ENCODE measurements at places on chromosomes 1 and 21. TPM values are rescaled to one million over a fixed set of nuclear protein-coding genes. Genes with fewer than 3 reads are reported as not detected.

DNA sequence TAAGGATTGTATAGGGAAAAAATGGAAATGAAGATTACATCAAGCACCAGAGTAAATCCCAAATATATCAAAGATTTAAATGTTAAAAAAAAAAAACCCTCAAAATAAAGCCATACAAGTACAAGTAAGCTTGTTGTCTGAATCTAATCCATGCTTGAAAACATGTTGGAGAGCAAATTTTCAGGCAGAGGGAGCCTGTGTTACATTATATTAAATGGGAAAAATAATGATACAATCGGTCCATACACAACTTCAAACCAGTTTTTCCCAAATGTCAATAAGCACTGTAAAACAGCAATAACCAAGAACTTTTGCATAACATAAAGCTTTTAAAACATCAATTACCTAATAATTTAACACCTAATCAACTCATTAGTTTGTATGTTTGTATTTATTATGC lies 949.4 kb upstream of the ADGRL4 start:
- H3K36me3 ChIP-seq = no peaks in the 10 kb centered on the region
- H3K27ac ChIP-seq = no peak overlapping the region
- no peak for DNase-seq
- no peaks in the 10 kb centered on the region for H3K27me3 ChIP-seq
- H3K4me3 ChIP-seq = no peak overlapping the region

- H3K4me1 ChIP-seq = no peaks in the 10 kb centered on the region
- DNase-seq = no peak
- no peaks in the 10 kb centered on the region for H3K27me3 ChIP-seq
- H3K4me3 ChIP-seq = no peak overlapping the region
- no peaks in the 10 kb centered on the region for H3K36me3 ChIP-seq
These were observed 91.9 kb upstream of the CACNA1E start for GRCh38 chr1:181391301-181391900.

DNA sequence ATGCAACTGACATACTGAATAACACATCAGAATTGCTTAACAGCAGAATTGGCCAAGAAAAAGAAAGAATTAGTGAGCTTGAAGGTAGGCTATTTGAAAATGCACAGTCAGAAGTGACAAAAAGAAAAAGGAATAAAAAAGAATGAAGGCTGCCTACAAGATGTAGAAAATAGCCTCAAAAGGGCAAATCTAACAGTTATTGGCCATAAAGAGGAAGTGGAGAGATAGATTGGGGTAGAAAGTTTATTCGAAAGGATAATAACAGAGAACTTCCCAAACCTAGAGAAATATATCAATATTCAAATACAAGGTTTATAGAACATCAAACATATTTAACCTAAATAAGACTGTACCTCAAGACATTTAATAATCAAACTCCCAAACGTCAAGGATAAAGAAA lies 67.5 kb downstream of the ATP6V1G3 start:
- H3K36me3 ChIP-seq = no peaks in the 10 kb centered on the region
- DNase-seq = no peak
- H3K4me3 ChIP-seq = no peak overlapping the region
- no peak overlapping the region for H3K27ac ChIP-seq

DNA sequence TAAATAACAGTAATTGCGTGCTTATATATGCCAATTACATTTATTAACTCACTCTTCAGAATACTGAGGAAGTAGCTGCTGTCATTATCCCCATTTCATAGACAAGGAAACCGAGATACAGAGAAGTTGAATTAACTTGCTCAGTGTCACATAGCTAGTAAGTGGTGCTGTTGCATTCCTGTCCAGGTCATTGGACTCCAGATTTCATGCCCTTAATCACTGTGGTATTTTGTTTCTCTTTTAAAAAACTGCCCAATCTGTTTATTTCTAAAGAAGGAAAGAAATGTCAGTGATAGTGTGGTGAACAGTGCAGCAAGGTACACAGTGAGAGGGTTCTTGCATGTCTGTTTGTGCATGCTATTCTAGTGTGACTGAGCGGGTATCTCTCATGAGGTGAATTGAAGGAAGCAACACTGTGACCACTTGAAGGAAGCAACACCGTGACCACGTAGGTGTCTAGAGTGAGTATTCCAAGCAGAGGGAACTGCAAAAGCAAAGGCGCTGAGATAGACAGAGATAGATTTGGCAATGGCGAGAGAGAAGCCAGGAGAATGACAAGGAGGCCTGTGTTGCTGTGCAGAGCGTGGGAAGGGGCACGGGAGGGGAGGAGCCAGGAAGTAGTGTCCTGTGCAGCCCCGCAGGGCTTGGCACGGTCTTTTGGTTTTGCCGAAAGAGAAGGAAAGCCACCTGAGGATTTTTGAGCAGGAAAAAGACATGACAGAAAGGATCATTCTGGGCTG lies 95.9 kb downstream of the CAMTA1 start:
- H3K27ac ChIP-seq = no peak overlapping the region
- DNase-seq = no peak
- no peaks in the 10 kb centered on the region for H3K4me1 ChIP-seq

GRCh38 chr1:4650481-4650880 lies 3.9 kb upstream of the AJAP1 start:
- peaks cover 6% of the 10 kb centered on the region for H3K4me1 ChIP-seq
- no peak overlapping the region for H3K4me3 ChIP-seq
- no peaks in the 10 kb centered on the region for H3K27me3 ChIP-seq
- no peak overlapping the region for H3K27ac ChIP-seq
- DNase-seq = no peak

- no peak overlapping the region for H3K27ac ChIP-seq
- no peaks in the 10 kb centered on the region for H3K36me3 ChIP-seq
- no peaks in the 10 kb centered on the region for H3K27me3 ChIP-seq
- no peak overlapping the region for H3K4me3 ChIP-seq
These were observed 1.4 kb downstream of the PFKFB2 start for GRCh38 chr1:207054491-207054890.

Gene VPS72
- 19.2 TPM for total RNA-seq

Gene LYPD8
- total RNA-seq = not detected

Gene SH3D21
- 1.3 TPM for total RNA-seq

All from right lobe of liver (tissue), 6 donors.